Fibroblast of villous mesenchyme (primary cell): ENCODE measurements at places on chromosomes 2 and 18. TPM values are rescaled to one million over a fixed set of nuclear protein-coding genes. Genes with fewer than 3 reads are reported as not detected.
A peak's percentile ranks its signal among the peaks of the same experiment; 100 is the strongest.

DNA sequence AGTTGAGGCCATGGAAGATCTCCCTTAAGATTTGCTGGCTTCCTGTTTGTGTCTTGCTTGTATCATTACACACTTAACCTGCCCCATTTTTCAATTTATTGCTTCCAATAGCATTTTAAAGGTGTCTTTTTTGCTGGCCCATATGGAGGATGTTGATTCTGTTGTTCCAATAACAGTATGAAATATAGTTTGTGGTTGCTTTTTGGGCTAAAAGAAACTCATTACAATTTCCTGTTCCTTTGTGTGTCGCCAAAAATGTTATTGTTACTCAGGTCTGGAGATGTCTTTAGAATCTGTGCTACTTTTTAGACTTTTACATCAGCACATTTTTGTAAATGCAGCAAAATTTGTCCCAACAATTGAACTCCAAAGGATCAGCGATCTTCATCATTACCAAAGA is 234.0 kb upstream of the ITGA4 start:
- DNase-seq: no peak

OTX1 gene
- not detected in 2 replicates for total RNA-seq

ATOH8 gene
- 6.8 and 9.1 TPM in 2 replicates for total RNA-seq

GRCh38 chr18:3451989-3452749 is 2.2 kb downstream of the TGIF1 start:
- DNase-seq: peak; percentile 80

SDC1 gene
- total RNA-seq: 68.0 and 110 TPM in 2 replicates

GAD1 gene
- 0.32 TPM in 1 of 2 replicates, not detected in the other for total RNA-seq

DNA sequence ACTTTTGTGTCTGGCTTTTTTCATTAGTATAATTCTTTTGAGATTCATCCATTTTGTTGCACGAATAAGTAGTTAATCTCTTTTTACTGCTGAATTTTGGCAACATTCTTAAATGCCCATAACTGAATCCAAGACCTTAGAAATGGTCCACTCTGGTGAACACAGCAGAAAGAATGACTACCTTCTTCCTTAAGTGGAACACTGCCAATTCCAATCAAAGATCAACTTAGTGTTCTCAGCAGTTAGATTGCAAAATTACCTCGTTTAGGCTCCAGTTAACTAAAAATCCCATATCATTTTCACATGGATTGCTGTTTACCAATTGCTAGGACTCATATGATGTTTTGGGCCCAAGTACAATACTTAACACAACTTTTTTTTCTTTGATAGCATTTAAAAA is 59.9 kb downstream of the MDH1 start:
- DNase-seq: no peak

DNA sequence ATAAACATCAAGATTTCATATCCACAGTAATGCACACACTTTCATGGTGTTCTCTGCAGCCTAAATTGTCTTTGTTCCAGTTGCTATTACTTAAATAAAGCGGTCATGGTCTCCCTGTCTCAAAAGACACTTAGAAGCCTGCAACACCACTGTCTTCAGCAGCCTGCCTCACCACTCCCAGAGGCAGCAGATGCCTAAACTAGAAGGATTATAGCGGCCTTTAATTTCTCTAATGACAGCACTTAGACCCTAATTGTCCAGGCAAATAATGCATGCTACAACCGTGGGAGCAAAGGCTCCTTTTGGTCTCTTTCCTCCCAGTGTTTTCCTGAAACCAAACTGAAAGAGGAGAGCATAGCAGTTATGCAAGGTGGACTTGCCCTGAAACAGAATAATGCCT is 248.8 kb upstream of the SLC39A10 start:
- no peak for DNase-seq

DNA sequence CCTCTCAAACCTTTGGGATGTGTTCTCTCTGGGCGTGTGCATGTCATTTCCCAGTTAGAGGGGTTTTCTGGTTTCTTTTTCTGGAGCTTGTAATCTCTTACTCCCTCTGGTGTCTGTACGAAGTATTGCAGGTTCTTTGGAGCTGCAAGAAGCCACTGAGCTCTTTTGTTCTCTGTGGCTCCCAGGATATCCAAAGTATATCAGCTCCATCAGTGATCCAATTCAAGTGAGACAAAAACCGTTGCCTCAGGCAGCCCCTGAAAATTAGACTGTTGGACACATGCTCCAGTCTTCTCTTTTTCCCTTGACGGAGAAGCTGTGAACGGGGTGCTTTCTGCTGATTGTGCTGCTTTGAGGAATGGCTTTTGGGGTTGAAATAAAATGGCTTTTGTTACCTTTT is 59.0 kb upstream of the LDLRAD4 start:
- DNase-seq: peak; percentile 79

GRCh38 chr2:48767330-48767729 is 11.8 kb upstream of the LHCGR start:
- DNase-seq: no peak

RAB27B gene
- 3.9 and 6.5 TPM in 2 replicates for total RNA-seq

MAL gene
- total RNA-seq: not detected in 2 replicates

GRCh38 chr2:7428454-7429204 is 511.4 kb downstream of the RNF144A start:
- no peak for DNase-seq

DNA sequence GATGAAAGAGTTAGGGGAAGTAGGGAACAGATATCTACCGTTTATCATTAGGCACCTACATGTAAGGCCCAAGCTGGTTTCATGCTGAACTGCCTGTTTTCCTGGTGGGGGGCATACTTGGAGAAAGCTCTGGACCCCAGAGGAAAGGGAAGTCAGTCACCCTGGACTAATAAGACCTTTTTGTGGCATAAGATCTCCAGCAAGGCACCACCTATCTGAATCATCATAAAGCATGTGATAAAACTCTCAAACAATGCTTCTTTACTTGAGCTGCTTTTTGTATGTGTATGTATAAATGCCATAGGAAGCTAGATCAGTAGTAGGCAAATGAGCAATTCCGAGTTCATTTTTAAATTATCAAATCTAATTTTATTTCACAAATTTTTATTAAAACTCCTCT is 104.8 kb downstream of the TANC1 start:
- DNase-seq: peak; percentile 67

GRCh38 chr2:96486696-96487095 is 18.5 kb downstream of the NEURL3 start:
- DNase-seq: no peak

OR6B2 gene
- total RNA-seq: not detected in 2 replicates

DNA sequence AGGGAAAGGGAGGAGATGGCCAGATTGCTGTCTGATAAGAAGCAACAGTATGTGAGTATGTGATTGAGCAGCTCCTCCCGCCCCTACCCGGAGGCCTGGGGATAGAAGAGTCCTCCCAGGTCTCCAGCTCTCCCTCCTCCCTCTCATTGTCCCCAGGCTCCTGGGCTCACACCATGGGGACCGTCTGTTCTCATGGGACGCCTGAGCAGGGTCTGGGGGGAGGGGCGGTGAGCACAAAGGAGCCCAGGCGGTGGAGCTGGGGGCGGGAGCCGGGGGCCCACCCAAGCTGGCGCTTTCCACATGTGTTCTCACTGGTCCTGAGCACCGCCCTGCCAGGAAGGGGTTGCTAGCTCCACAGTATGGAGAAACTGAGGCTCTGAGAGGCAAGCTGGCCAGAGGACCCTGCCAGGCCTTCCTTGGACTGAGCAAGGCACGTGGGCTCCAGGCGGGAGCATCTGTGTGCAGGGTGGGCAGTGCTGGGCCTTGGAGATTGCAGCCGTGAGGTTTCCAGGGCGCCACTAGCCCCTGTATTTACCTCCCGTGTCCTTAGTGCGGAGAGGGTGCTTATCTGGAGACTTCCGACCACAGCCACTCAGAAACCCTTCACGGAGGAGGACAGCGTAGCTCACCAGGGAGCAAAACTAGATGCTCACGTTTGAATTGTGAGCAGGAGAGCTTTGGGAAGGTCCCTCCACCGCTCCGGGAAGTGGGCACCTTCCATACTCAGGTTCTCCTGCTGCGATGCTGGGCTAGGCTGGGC is 37.4 kb downstream of the PDIA6 start:
- no peak for DNase-seq

GRCh38 chr2:46576875-46577274 is 97.5 kb downstream of the TMEM247 start:
- DNase-seq: no peak

- no peak for DNase-seq
Measured at GRCh38 chr2:222302178-222303018, 3.6 kb upstream of the PAX3 start.

- no peak for DNase-seq
Measured at GRCh38 chr2:212773808-212774339, 235.3 kb upstream of the ERBB4 start.

SGO2 gene
- 5.8 and 12.1 TPM in 2 replicates for total RNA-seq

ACOXL gene
- not detected in 2 replicates for total RNA-seq

ACTG2 gene
- total RNA-seq: 59.6 and 113 TPM in 2 replicates

DNA sequence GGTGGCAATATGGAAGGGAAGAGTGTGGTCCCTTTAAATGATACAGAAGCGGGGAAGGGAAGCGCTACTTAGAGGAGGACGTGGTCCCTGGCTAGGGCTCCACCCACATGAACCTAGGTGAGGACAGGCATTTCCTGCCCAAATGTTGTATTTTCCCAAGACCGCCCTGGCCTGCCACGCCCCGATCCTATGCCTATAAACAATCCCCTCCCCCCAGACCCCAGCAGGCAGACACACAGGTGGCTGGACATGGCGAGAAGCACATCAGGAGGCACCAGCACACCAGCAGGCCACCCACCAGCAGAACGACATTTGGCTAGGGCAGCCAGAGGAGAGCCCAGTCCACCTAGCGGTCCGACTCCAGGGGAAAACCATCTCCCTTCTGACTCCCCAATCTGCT is 47.2 kb downstream of the METTL8 start:
- no peak for DNase-seq

- no peak for DNase-seq
Measured at GRCh38 chr2:27571681-27572080, 11.2 kb upstream of the ZNF512 start.

CCDC74B gene
- total RNA-seq: 4.2 and 4.3 TPM in 2 replicates

DNA sequence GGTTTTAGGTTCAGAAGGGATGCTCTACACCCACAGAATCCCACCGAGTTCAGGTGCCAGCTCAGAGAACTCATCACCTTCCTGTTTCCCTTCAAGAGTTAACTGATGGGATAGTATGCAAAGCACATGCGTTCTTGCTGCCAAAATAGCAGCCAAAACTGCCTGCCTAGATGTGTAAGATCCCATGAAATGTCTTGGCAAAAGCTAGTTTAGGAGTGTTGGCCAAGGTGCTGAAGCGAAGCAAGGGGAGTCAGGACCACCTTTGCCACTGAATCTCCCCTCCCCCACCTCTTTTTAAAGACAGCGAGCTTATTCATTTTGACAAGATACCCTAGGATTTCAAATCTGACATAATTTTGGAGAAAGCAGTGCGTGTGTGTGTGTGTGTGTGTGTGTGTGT is 2.1 kb downstream of the DOCK10 start:
- no peak for DNase-seq

DNA sequence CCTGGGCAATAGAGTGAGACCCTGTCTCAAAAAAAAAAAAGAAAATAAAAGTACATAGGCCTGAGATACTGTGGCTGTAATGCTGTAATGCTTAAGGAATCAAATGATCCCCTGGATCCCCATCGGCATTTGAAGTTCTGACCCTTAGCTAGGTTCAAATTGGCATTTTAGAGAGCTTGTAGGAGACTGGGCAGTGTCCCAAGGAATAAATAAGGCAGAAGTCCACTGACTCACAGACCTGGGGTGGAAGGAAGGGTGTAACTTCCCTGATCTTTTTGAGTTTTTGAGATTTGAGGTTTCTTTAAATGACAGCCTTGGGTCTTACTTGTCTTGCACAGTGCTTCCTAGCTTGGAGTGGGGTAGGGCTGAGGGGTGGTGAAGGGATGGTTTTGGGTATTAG is 553.7 kb downstream of the SLC4A3 start:
- DNase-seq: no peak

DNA sequence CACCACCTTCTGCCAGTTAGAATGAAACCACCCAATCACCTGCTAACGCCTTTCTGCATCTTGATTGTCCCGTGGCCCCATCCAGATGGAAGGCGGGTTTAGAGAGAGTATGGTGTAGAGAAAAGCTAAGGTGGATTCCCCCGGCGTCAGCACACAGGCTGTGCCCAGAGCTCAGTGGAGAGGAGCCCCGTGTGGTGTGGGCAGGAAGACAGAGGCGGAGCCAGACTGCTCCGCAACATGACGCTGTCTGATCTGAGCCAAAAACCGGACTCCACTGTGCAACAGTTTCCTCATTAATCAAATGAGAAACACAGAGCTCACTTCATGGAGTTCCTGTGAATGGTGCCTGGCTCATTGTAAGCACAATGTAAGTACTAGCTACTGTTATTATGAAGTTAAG is 448.1 kb upstream of the SMIM21 start:
- no peak for DNase-seq

GRCh38 chr2:53670331-53670730 is 97.3 kb upstream of the CHAC2 start:
- DNase-seq: peak; percentile 80

DNA sequence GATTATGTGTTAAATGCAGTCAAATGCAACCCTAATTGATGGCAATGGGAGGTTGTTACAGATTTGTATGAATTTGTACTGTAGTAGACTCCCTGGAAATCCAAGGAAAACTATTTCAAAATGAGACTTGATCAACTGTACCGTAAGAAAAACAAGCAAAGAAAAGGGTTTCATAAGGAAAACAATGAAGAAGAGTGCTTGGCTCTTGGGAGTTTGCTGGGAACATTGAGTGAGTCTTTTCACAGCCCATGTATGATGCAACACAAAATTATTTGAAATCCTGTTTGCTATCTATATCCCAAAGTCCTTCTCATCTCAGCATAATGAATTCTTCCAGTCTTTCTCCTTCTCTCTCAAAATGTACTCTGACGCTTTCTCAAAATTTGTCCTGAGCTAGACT is 67.0 kb upstream of the OSR1 start:
- peak; percentile 38 for DNase-seq

GRCh38 chr2:239269916-239270315 is 130.9 kb downstream of the HDAC4 start:
- no peak for DNase-seq

TRIM43 gene
- total RNA-seq: under 0.01 TPM in 1 of 2 replicates, not detected in the other

- peak; percentile 51 for DNase-seq
Measured at GRCh38 chr18:55585920-55586561, 2.0 kb downstream of the TCF4 start.

PSTPIP2 gene
- total RNA-seq: 8.7 and 21.2 TPM in 2 replicates

TCF7L1 gene
- 4.3 and 9.0 TPM in 2 replicates for total RNA-seq

DNA sequence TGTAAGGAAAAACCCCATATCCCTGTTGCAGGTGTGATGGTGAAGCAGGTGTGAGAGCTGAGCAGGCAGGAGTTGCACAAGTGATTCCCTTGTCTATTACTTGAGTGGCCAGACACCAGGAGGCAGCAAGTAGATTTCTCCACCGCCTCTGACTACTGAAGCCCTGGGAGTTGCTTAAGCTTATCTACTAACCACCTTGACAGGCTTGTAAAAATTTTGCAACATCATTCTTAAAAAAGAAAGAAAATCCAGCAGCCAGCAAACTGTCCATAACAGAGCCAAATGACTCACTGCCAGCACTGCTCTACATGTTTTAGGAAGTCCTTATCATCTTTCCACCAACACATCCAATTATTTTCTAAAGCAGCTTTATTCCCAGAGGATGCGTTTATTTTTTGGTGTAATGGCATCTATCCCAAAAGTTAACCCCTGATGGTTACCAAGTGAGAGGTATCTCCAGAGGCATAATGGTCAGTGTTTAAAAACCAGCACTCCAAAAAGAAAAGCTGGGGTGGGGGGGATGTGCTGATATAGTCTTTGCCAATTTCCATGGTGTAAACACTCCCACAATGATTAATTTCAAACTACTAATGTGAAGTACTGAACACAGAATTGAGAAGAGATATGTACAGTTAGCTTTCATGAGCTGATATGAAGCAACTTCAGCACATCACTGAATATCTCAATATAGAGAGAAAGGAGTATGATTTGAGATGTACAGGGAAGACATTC is 16.3 kb upstream of the GPR39 start:
- peak; percentile 93 for DNase-seq

CLEC4F gene
- total RNA-seq: not detected in 2 replicates

GRCh38 chr2:54634021-54634420 is 89.4 kb upstream of the EML6 start:
- DNase-seq: peak; percentile 76
